B cell (primary cell): ENCODE measurements at places on chromosomes 2 and 18. TPM values are rescaled to one million over a fixed set of nuclear protein-coding genes. Genes with fewer than 3 reads are reported as not detected.

GRCh38 chr2:32553829-32554432 lies 73.9 kb upstream of the TTC27 start:
- no peak overlapping the region for H3K4me3 ChIP-seq
- H3K36me3 ChIP-seq = peaks cover 6% of the 10 kb centered on the region
- peak; percentile 68 for DNase-seq
- no peaks in the 10 kb centered on the region for H3K4me1 ChIP-seq

- H3K36me3 ChIP-seq = no peaks in the 10 kb centered on the region
- H3K27ac ChIP-seq = no peak overlapping the region
- no peak overlapping the region for H3K4me3 ChIP-seq
- H3K4me1 ChIP-seq = no peaks in the 10 kb centered on the region
Measured at GRCh38 chr2:237231593-237231992, 145.9 kb downstream of the COPS8 start.

DNA sequence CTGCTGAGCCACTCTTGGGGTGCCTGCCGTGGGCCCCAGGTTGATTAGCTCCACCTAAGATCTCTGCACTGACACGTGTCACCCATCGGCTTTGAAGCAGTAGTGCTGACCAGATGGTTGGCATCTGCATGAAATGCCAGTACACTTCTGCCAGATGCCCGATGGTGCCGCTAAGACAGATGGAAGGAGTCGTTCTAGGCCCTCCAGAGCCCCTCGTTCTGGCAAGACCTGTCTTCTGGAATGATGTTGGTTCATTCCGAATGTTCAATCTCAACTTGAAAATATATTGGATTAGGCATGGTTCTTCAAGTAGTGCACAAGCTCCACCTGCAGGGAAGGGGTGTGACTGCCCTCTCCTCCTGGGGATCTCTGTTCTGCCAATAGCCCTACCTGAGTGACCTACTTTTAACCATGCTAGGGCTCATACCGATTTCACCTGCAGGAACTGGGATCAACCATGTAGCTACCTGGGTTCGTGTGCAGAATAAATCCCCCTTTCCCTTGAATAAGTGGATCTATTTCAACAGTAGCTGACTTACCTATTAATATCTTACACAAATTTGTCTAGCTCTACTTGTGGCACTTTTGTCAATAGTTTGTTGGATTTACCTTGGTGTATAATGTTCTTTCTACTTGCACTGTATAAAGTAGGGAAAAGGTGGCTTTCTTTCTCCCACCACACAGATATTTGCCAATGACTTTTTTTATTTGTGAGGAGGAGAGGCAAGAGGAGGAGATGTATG lies 342.6 kb downstream of the CTNNA2 start:
- DNase-seq = no peak
- no peaks in the 10 kb centered on the region for H3K4me1 ChIP-seq
- H3K4me3 ChIP-seq = no peak overlapping the region
- H3K27me3 ChIP-seq = no peaks in the 10 kb centered on the region

- H3K36me3 ChIP-seq = no peaks in the 10 kb centered on the region
- DNase-seq = no peak
- H3K27me3 ChIP-seq = no peaks in the 10 kb centered on the region
- no peaks in the 10 kb centered on the region for H3K4me1 ChIP-seq
Measured at GRCh38 chr2:158011055-158011771, 90.5 kb upstream of the UPP2 start.

DNA sequence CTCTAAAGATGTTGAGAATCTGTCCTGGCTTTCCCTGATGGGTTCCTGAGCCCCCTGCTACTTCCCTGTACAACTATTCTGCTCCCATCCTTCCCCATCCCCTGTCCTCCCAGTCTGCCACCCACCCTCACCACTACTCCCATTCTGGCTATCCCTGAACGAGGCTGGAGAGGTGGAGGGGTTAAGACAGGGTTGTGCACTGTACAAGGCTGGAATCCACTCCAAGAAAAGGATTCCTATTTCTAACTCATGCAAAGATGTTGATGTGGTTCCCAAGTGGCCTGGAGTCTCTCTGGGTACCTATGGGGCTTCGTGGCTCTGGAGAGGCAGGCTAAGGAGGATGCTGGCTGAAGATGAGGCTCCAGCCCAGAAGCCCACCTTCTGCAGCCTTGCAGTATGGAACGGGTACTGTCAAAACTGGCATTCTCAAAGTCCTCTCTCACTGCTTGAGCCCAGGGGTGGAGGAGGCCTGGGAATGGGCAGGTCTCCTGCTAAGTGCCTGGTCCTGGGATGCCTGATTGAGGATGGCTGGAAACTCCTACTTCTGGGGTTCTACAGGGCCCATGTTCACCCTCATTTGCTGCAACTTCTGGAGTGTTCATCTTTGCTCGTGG lies 1.3 kb upstream of the FEV start:
- H3K4me1 ChIP-seq = peaks cover 56% of the 10 kb centered on the region
- no peak for DNase-seq
- H3K27ac ChIP-seq = no peak overlapping the region
- peaks cover 93% of the 10 kb centered on the region for H3K27me3 ChIP-seq

GRCh38 chr2:165013944-165014619 lies 58.8 kb upstream of the SLC38A11 start:
- H3K27me3 ChIP-seq = no peaks in the 10 kb centered on the region
- peak overlapping the region; percentile 26 for H3K27ac ChIP-seq
- peak; percentile 45 for DNase-seq
- peaks cover 43% of the 10 kb centered on the region for H3K4me1 ChIP-seq
- H3K4me3 ChIP-seq = no peak overlapping the region

DNA sequence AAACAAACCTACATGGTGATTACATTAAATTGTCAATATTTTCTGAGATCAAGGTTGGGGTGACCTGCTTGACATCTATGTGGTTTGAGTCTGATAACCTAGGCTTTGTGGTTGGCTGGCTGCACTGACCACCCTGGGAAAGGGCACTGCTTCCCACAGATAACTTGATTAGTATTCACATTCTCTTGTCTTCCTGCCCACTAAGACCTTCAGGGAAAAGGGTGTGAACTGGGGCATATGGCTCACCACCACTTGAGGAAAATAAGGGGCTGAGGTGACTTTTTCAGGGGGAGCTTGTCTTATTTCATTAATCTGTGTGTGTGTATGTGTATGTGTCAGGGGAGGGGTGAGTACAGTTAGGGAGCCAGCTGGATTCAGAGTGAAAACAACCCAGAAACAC lies 1.5 kb downstream of the SMYD1 start:
- no peak overlapping the region for H3K27ac ChIP-seq
- H3K27me3 ChIP-seq = no peaks in the 10 kb centered on the region
- no peaks in the 10 kb centered on the region for H3K4me1 ChIP-seq
- H3K36me3 ChIP-seq = no peaks in the 10 kb centered on the region
- DNase-seq = no peak
- no peak overlapping the region for H3K4me3 ChIP-seq

- H3K27me3 ChIP-seq = no peaks in the 10 kb centered on the region
- H3K36me3 ChIP-seq = no peaks in the 10 kb centered on the region
- no peak overlapping the region for H3K4me3 ChIP-seq
- H3K4me1 ChIP-seq = no peaks in the 10 kb centered on the region
- DNase-seq = no peak
- no peak overlapping the region for H3K27ac ChIP-seq
Measured at GRCh38 chr2:84768840-84769239, 112.0 kb downstream of the TRABD2A start.

DNA sequence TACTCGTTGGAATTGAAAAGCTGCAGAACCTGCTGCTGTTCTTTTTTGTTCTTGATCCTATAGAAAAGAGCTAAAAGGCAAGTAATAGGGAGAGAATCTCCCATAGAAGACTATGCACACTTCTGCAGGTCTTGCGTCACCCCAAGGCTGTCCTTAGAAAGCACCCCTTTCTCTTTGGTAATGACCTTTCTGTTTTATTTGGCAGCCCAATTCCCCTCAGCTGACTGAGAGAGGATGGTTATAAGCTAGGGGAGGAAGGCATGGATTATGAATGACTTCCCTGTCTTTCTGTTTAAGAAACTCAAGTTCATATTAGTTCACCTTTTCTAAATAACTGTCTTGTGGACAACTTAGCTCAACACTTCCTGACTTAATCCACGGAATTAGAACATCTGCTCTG lies 122.9 kb downstream of the TXNL1 start:
- peaks cover 6% of the 10 kb centered on the region for H3K27me3 ChIP-seq
- no peak overlapping the region for H3K4me3 ChIP-seq
- no peak overlapping the region for H3K27ac ChIP-seq
- no peaks in the 10 kb centered on the region for H3K4me1 ChIP-seq

DNA sequence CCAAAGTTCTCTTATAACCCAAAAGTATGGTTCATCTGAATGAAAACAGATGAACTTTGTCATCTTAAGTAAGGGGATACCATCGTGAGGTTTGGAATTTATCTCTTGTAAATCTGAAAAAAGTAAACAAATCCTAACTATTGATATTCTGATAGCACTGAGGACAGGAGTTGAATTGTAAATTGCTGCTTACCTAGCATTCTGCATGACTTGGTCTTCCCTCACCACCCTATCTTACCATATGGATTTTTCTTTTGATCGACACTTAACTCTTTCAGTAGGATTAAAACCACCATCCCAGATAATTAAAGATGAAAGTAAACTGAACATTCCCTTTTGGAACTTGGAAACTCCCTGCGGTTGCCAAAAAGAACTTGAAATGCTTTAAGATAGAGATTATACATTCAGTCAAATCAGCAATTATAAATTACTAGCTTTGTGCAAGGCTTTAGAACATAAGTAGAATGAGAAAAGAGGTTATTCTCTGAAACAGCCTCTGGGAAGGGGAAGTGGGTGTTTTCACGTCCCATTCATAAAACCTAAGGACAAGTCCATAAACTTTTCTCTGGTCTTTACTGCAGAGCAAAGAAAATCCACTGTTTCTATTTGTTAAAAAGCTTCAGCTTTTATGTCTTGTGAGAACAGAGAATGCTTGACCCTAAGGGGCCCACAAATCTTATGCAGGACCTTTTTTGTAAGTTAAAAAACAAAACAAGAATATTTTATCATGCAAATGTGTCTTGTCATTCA lies 49.7 kb upstream of the ZNF397 start:
- no peak overlapping the region for H3K4me3 ChIP-seq
- no peaks in the 10 kb centered on the region for H3K4me1 ChIP-seq
- no peaks in the 10 kb centered on the region for H3K36me3 ChIP-seq
- no peak for DNase-seq
- no peaks in the 10 kb centered on the region for H3K27me3 ChIP-seq

DNA sequence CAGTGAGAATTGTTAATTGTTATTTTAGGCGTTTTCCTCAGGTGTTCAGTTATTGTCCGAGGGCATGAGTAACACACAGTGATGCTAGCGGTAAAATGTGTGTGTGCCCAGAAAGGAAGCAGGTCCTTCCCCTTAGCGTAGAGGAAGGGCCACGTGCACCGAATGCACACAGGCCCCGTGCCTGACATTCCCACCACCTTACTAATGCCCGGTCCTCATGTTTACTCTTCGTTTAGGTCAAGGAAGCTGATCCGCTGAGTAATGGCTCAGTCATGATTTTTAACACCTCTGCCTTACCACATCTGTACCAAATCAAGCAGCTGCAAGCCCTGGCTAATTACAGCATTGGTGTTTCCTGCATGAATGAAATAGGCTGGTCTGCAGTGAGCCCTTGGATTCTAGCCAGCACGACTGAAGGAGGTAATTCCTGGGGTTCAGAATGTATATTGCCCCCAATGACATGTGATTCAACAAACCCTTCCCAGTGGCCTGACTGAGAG lies 76.7 kb downstream of the MERTK start:
- DNase-seq = no peak
- no peak overlapping the region for H3K4me3 ChIP-seq
- no peak overlapping the region for H3K27ac ChIP-seq
- H3K36me3 ChIP-seq = no peaks in the 10 kb centered on the region
- peaks cover 5% of the 10 kb centered on the region for H3K27me3 ChIP-seq
- no peaks in the 10 kb centered on the region for H3K4me1 ChIP-seq

DNA sequence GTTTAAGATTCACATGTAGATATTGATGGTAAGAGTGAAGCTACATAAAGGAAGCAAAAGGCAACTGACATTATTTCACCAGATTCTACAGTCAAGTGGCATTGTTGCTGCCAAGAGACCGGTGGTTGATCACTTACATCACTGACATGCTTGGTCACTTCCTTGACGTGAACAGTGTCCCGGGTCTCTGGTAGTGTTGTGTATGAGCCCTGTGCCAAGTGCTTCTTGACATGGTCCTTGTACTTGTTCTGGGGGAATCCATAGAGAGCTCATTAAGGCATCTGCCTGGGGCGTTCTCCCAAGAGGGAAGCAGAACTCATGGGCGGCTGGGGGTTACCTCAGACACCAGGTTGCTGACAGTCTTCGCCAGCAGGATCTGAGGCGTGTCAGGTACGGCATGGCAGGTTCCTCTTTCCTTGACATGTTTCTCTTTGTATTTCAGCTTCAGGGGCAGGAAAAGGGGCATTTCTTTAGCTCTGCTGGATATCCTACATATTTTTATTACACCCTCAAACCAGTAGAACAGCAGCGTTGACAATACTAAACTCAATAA lies 116.2 kb downstream of the RIF1 start:
- no peak overlapping the region for H3K4me3 ChIP-seq
- H3K27me3 ChIP-seq = no peaks in the 10 kb centered on the region
- H3K27ac ChIP-seq = no peak overlapping the region

- H3K4me1 ChIP-seq = no peaks in the 10 kb centered on the region
- no peaks in the 10 kb centered on the region for H3K36me3 ChIP-seq
- no peak overlapping the region for H3K4me3 ChIP-seq
- no peak overlapping the region for H3K27ac ChIP-seq
- DNase-seq = no peak
Measured at GRCh38 chr2:222485367-222486211, 61.2 kb downstream of the SGPP2 start.

DNA sequence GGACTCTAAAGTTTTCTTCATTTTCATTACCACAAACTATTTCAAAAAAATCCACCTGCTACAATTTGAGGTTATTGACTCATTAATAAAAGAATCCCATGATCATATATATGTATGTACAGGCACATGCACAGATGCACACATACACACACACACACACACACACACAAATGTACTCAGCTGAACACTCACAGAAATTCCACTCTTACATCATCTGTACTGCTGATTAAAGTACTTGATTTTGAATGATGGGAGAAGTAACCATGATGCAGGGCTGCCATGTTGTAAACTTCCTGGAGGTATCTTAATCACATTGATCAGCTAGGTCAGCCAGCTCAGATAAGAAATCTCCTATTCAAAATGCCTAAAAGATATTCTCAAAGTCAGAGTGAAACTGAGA lies 1313.2 kb upstream of the NRXN1 start:
- no peaks in the 10 kb centered on the region for H3K27me3 ChIP-seq
- DNase-seq = no peak
- H3K4me3 ChIP-seq = no peak overlapping the region
- no peak overlapping the region for H3K27ac ChIP-seq
- no peaks in the 10 kb centered on the region for H3K4me1 ChIP-seq
- no peaks in the 10 kb centered on the region for H3K36me3 ChIP-seq

CPLX4 gene
- total RNA-seq = not detected in 2 replicates

TRIP12 gene
- 254 and 274 TPM in 2 replicates for total RNA-seq

CNRIP1 gene
- not detected in 2 replicates for total RNA-seq

CAVIN2 gene
- total RNA-seq = not detected in 2 replicates

CRIM1 gene
- total RNA-seq = 5.0 and 6.4 TPM in 2 replicates

APCDD1 gene
- 0.46 and 1.1 TPM in 2 replicates for total RNA-seq

MDH1B gene
- total RNA-seq = 0.34 TPM in 1 of 2 replicates, not detected in the other

DSG4 gene
- not detected in 2 replicates for total RNA-seq

MFSD6 gene
- 33.8 and 38.0 TPM in 2 replicates for total RNA-seq

DSC1 gene
- not detected in 2 replicates for total RNA-seq

RGPD4 gene
- not detected in 2 replicates for total RNA-seq

CARF gene
- 27.5 and 28.4 TPM in 2 replicates for total RNA-seq

PMAIP1 gene
- 67.2 and 69.6 TPM in 2 replicates for total RNA-seq

MAL gene
- total RNA-seq = 0.74 TPM in 1 of 2 replicates, not detected in the other

UGT1A4 gene
- total RNA-seq = not detected in 2 replicates

VWC2L gene
- total RNA-seq = not detected in 2 replicates

CKAP2L gene
- 0.25 TPM in 1 of 2 replicates, not detected in the other for total RNA-seq
